Kidney (tissue), 22 donors: ENCODE measurements at places on chromosomes 7 and 10. TPM values are rescaled to one million over a fixed set of nuclear protein-coding genes. Genes with fewer than 3 reads are reported as not detected.
A peak's percentile ranks its signal among the peaks of the same experiment; 100 is the strongest.

DNA sequence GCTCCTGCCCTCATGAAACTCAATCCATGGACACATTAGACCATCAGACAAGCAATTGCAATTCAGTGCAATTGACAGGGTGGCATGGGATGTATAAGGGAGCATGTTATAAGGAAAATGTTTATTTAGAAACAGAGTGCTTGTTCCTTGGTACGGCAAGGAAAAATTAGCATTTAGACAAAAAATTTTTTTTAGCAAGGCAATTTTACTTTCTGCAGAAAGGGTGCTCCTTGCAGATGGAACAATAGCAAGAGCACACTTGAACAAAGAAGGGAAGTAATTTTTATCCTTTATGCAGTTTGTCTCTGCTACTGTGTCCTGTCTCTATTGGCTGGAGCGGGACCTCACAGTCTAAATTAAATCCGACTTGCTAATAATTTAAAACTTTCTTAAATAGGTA, 6.2 kb upstream of the BAG3 start:
- H3K27ac ChIP-seq: no peak overlapping the region
- no peaks in the 10 kb centered on the region for H3K36me3 ChIP-seq
- H3K4me1 ChIP-seq: no peaks in the 10 kb centered on the region

- H3K4me3 ChIP-seq: no peak overlapping the region
- H3K27me3 ChIP-seq: no peaks in the 10 kb centered on the region
- no peaks in the 10 kb centered on the region for H3K4me1 ChIP-seq
Observed at GRCh38 chr10:69303632-69304051, 25.3 kb downstream of the HK1 start.

- no peak overlapping the region for H3K27ac ChIP-seq
- no peaks in the 10 kb centered on the region for H3K27me3 ChIP-seq
- DNase-seq: no peak
Observed at GRCh38 chr7:65250216-65250615, 123.4 kb upstream of the ZNF92 start.

Gene PTF1A
- not detected for polyA plus RNA-seq

Gene SEC61G
- 277 TPM for polyA plus RNA-seq

GRCh38 chr7:125661-126060, 66.7 kb upstream of the FAM20C start:
- no peak overlapping the region for H3K27ac ChIP-seq
- H3K4me3 ChIP-seq: no peak overlapping the region
- no peaks in the 10 kb centered on the region for H3K36me3 ChIP-seq

Gene BTBD16
- 0.34 TPM for polyA plus RNA-seq

Gene ABCF2
- 22.5 TPM for polyA plus RNA-seq

Gene FAM25G
- not detected for polyA plus RNA-seq

DNA sequence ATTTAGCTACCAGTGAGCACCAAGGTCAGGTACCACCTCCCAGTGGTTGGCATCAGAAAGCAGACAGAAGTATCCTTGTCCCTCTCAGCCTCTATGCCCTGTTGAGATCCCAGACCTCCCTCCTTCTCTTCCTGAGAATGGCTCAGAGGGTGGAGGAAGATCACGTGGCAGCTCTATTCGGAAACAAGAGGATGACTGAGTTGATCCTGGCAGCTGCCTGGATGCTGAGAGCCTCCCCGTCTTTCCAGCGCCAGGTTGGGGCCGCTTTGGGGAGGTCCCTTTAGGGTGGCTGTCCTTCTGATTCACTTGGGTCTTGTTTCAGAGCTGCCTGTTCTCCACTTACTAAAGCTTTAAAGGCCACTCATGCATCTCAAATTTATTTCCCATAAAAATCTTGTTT, 36.9 kb upstream of the NPFFR1 start:
- H3K4me1 ChIP-seq: peaks cover 3% of the 10 kb centered on the region
- H3K4me3 ChIP-seq: no peak overlapping the region
- no peaks in the 10 kb centered on the region for H3K27me3 ChIP-seq
- no peaks in the 10 kb centered on the region for H3K36me3 ChIP-seq

Gene SPDYE9
- not detected for polyA plus RNA-seq

DNA sequence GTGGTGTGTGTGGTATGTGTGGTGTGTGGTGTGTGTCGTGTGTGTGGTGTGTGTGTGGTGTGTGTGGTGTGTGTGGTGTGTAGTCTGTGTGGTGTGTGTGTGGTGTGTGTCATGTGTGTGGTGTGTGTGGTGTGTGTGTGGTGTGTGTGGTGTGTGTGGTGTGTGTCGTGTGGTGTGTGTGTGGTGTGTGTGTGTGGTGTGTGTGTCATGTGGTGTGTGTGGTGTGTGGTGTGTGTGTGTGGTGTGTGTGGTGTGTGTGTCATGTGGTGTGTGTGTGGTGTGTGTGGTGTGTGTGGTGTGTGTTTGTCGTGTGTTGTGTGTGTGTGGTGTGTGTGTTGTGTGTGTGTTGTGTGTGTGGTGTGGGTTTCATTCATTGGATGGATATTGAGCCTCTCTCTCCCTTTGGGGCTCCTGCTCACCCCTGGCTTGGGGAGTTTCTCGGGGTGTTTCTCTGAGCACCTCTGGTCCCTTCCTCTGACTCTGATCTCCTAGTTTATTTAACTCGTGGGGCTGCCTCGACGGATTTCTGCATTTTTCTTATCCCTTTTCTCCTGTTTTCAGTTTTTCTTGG, 145.8 kb downstream of the DNAJB6 start:
- H3K4me3 ChIP-seq: no peak overlapping the region
- no peaks in the 10 kb centered on the region for H3K4me1 ChIP-seq
- no peaks in the 10 kb centered on the region for H3K27me3 ChIP-seq
- H3K27ac ChIP-seq: no peak overlapping the region
- no peak for DNase-seq

- no peaks in the 10 kb centered on the region for H3K27me3 ChIP-seq
- DNase-seq: no peak
- no peaks in the 10 kb centered on the region for H3K36me3 ChIP-seq
- H3K27ac ChIP-seq: no peak overlapping the region
Observed at GRCh38 chr10:6091630-6092029, 2.8 kb downstream of the RBM17 start.

Gene CC2D2B
- polyA plus RNA-seq: 0.80 TPM

- H3K4me1 ChIP-seq: no peaks in the 10 kb centered on the region
- DNase-seq: no peak
- H3K27ac ChIP-seq: no peak overlapping the region
- H3K27me3 ChIP-seq: no peaks in the 10 kb centered on the region
- no peak overlapping the region for H3K4me3 ChIP-seq
- H3K36me3 ChIP-seq: no peaks in the 10 kb centered on the region
Observed at GRCh38 chr7:80662252-80662651, 23.8 kb downstream of the CD36 start.

GRCh38 chr7:31761646-31762045, 74.6 kb downstream of the PPP1R17 start:
- no peak overlapping the region for H3K27ac ChIP-seq
- no peak for DNase-seq
- no peaks in the 10 kb centered on the region for H3K4me1 ChIP-seq
- no peaks in the 10 kb centered on the region for H3K36me3 ChIP-seq
- no peaks in the 10 kb centered on the region for H3K27me3 ChIP-seq

- H3K36me3 ChIP-seq: no peaks in the 10 kb centered on the region
- no peaks in the 10 kb centered on the region for H3K27me3 ChIP-seq
- DNase-seq: no peak
- H3K4me3 ChIP-seq: no peak overlapping the region
- H3K27ac ChIP-seq: no peak overlapping the region
Observed at GRCh38 chr7:1193593-1194424, 33.8 kb upstream of the ZFAND2A start.

DNA sequence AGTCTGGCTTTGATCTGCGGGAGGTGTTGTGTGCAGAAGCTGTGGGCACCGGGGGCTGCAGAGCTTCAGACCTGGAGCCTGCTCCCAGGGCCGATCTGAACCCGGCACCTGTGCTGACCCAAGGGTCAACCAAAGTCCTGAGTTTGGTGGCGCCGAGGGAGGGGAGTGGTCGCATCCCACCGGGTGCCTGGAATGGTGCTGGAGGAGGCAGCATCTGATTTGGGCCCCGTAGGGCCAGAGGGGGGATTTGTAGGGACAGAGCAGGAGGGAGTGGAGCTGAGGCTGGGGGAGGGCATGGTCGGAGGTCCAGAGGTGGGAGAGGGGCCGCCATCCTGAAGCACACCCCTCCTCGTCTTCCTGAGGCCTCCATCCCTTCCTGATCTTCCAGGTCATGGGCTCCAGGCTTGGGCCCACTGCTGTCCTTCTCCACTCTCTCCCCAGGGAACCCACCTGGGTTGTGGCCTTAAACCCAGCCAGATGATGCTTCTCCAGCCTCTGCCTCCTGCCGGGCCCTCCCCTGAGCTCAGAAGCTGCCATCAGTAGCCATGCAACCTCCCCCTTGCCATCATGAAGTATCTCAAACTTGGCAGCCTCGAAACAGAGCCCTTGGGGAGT, 112.9 kb downstream of the LHPP start:
- H3K36me3 ChIP-seq: no peaks in the 10 kb centered on the region
- H3K27ac ChIP-seq: no peak overlapping the region
- H3K4me3 ChIP-seq: no peak overlapping the region
- no peak for DNase-seq
- no peaks in the 10 kb centered on the region for H3K27me3 ChIP-seq

Gene OR2A12
- polyA plus RNA-seq: not detected

DNA sequence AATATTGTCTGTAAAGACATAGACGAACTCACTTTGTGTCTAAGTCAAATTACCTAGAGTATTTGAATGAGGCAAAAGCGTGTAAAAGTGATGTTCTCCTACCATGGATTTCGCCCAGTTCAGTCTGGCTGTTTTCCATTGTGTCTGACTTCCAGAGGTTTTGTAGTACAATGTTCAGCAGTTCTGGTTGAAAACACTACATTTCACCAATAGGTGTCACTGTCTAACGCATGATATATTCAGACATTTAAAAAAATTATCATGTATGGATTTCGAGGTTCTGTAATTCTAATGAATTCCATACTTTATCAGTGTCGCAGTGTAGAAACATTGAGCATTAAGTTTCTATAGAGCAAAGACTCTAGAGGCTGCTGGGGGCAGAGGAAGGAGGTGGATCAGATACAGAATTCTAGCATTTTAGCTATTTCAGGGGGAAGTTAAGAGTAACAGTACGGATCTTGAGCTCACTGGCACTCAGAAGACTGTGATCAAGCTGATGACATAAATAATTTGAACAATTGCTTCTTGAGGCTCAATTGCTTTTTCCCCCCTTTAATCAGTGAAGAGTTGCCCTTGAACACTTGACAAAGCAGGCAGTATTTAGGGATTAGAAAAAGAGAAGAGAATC, 196.9 kb upstream of the RHOBTB1 start:
- H3K36me3 ChIP-seq: no peaks in the 10 kb centered on the region
- H3K27me3 ChIP-seq: no peaks in the 10 kb centered on the region
- H3K4me1 ChIP-seq: no peaks in the 10 kb centered on the region
- H3K4me3 ChIP-seq: no peak overlapping the region
- no peak for DNase-seq

- peak overlapping the region; percentile 31 for H3K4me3 ChIP-seq
- peaks cover 2% of the 10 kb centered on the region for H3K4me1 ChIP-seq
- H3K27ac ChIP-seq: peak overlapping the region; percentile 49
Observed at GRCh38 chr7:151822541-151823181, 54.3 kb downstream of the PRKAG2 start.

Gene ECHDC3
- polyA plus RNA-seq: 132 TPM

DNA sequence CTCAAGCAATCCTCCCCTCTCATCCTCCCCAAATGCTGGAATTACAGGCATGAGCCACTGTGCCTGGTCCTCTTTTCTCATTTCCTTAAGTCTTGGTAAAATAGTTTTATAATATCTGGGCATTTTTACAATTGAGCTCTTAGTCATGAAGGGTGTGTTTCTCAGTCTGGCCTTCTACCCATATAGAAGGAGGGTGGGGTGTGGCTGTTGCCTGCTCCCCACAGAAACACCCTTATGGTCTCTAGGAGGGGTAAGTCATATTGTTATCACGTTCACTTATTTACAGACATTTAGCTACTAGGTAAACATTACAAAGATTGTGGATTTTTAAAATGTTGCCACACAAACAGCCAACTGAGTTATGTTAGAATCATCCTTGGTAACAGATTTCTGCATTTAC, 6.7 kb upstream of the OTUD1 start:
- no peaks in the 10 kb centered on the region for H3K4me1 ChIP-seq
- H3K27me3 ChIP-seq: no peaks in the 10 kb centered on the region
- DNase-seq: no peak
- no peak overlapping the region for H3K27ac ChIP-seq
- no peak overlapping the region for H3K4me3 ChIP-seq
- no peaks in the 10 kb centered on the region for H3K36me3 ChIP-seq

Gene SVIL
- polyA plus RNA-seq: 7.4 TPM

Gene AKR1C3
- polyA plus RNA-seq: 187 TPM

- no peaks in the 10 kb centered on the region for H3K36me3 ChIP-seq
- H3K4me1 ChIP-seq: no peaks in the 10 kb centered on the region
- no peaks in the 10 kb centered on the region for H3K27me3 ChIP-seq
Observed at GRCh38 chr7:100641860-100642533, 645 bp upstream of the TFR2 start.

GRCh38 chr10:18608596-18608995, 42.8 kb downstream of the NSUN6 start:
- DNase-seq: no peak
- H3K36me3 ChIP-seq: no peaks in the 10 kb centered on the region
- H3K27me3 ChIP-seq: no peaks in the 10 kb centered on the region

- H3K36me3 ChIP-seq: peaks cover 20% of the 10 kb centered on the region
- no peaks in the 10 kb centered on the region for H3K4me1 ChIP-seq
- H3K4me3 ChIP-seq: no peak overlapping the region
- no peak overlapping the region for H3K27ac ChIP-seq
- no peak for DNase-seq
Observed at GRCh38 chr7:96187735-96188134, 134.2 kb downstream of the SLC25A13 start.

Gene RNF148
- 0.41 TPM for polyA plus RNA-seq

GRCh38 chr10:20622531-20623211, 274.4 kb downstream of the NEBL start:
- H3K36me3 ChIP-seq: no peaks in the 10 kb centered on the region
- DNase-seq: no peak
- no peaks in the 10 kb centered on the region for H3K4me1 ChIP-seq
- no peak overlapping the region for H3K27ac ChIP-seq

DNA sequence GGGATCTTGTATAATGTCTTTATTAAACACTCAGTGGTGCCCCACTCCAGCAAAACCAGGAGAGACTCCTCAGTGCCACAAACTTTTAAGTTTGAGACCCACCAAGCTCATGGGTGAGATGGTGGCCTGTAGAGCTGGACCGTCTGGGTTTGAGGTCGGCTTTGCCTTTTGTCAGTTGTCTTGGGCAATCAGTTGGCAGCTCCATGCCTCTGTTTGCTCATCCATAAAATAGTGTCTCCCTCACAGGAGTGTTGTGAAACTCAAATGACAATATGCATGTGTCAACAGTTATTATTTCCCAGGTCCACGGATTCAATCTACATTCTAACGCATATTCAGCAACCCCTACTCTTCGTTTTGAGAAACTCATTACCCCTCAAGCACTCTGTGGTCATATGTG, 367.8 kb upstream of the C7orf33 start:
- DNase-seq: no peak
- no peaks in the 10 kb centered on the region for H3K4me1 ChIP-seq

DNA sequence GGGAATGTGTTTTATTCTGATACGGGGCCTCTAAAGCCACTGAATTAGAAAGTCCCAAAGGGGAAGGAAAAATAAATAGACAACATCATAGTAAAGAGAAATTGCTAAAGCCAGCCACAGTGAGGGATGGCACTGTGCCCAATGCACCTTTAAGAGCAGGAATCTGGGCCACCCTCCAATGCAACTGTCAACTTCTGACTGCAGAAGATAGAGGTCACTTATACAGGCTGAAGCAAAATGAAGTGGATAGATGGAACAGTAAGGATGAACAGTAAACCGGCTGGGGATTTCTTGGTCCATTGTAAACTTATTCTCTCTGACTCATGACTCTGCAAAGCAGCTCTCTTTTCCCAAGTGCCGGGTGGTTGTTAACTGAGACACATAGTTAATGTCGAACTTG, 54.0 kb upstream of the KCNIP2 start:
- H3K4me3 ChIP-seq: no peak overlapping the region
- no peaks in the 10 kb centered on the region for H3K27me3 ChIP-seq
- H3K27ac ChIP-seq: no peak overlapping the region
- DNase-seq: no peak
- no peaks in the 10 kb centered on the region for H3K4me1 ChIP-seq
